ENCODE measurements at places on chromosomes 16 and 17.

DNA sequence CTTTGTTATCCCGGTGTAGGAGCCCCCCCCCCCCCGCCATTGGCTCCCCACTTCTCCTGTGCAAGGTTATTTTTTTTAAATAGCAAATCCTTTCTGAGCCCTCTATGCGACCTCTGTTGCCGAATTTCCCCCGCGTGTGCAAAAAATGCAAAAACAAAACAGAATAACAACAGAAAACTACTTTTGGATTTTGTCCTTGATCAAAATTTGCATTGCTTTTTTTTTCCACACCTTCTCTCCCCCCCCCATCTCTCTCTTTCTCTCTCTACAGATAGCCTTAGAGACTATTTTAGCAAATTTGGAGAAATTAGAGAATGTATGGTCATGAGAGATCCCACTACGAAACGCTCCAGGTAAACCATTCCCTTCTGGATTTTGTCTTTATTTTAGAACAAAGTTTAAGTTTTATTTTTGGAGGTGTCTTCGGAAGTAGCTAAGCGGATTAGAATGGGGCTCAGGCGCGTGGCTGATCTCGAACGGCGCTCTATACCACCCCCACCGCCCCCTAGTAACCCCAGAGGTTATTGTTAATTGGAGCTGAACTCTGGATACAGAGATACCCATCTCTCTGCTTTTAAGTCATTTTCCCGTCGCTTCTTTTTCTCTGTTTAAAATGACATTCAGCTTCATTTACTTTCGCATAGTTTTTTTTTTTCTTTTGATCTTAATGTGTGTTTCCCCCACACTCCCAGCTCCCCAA is 1.0 kb downstream of the MSI2 start:
- no peak for DNase-seq

- DNase-seq: no peak
Observed at GRCh38 chr16:81442220-81442915, 2.2 kb upstream of the CMIP start.

DNA sequence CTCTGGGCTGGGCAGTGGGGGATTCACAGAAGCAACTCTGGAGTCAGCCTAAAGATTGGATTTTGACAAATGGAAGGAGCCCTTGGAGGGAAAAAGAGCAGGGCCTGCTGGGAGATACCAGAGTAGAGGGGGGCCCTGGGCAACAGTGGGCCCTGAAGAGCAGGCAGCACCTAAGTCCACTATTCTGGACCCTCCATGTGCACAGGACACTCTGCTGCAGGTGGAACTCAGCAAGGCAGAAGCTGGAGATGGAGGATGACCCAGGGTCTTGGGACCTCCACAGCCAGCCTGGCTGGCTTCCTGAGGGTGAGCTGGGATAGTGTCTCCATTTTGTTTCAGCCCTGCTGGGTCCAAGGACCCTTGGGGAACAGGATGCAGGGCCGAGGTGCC is 63.0 kb upstream of the TEX2 start:
- no peak for DNase-seq

GRCh38 chr16:64617836-64618476 is 503.9 kb downstream of the CDH11 start:
- DNase-seq: no peak

- DNase-seq: no peak
Observed at GRCh38 chr17:4849011-4849536, 15.9 kb downstream of the MINK1 start.

DNA sequence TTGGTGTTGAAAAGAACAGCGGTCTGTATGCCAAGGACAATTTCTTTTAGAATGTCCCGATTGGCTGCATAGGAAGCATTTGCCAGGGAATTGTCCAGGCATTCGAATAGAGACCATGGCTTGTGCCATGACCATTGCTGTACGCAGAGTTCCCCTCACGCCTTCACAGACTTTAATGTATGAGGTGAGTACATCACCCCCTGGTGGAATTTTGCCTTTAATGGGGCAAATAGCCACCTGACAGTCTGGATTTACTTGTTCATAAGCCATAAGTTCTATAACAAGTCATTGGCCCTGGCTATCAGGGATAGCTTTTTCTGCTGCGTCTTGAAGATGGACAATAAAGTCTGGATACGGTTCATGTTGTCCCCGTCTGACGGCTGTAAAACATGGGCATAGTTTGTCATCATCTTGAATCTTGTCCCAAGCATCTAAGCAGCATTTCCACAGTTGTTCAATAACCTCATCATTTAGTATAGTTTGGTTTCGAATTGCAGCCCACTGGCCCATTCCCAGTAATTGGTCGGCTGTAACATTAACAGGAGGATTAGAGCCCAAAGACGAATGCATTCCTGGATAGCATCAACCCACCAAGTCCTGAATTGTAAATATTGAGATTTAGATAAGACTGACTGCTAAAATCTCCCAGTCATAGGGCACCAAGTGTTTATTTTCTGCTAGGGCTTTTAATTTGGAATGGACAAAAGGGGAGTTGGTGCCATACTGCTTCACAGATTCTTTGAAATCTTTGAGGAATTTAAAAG is 67.7 kb upstream of the ARL4D start:
- no peak for DNase-seq

DNA sequence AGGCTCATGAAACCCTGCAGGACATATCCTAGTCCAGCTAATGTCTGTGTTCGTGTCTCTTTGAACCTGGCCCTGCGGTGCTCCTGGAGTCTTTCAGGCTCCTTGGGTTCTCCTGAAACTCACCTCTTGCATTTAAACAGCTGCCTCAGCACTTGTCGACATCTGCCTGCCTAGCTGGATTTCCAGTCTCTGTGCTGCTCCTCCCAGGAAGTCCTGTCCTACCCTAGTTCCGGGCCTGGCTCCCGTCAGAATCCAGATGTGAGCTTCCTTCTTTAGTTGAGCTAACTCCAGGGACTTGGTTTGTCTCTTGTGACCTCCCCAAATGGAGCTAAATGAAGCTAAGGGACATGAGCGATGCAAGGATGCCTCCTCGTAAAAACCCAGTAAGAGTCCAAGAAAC is 155.2 kb upstream of the PIRT start:
- no peak for DNase-seq

GRCh38 chr17:57006040-57006439 is 28.1 kb downstream of the SCPEP1 start:
- no peak for DNase-seq
